ENCODE measurements at places on chromosomes 4 and X.

DNA sequence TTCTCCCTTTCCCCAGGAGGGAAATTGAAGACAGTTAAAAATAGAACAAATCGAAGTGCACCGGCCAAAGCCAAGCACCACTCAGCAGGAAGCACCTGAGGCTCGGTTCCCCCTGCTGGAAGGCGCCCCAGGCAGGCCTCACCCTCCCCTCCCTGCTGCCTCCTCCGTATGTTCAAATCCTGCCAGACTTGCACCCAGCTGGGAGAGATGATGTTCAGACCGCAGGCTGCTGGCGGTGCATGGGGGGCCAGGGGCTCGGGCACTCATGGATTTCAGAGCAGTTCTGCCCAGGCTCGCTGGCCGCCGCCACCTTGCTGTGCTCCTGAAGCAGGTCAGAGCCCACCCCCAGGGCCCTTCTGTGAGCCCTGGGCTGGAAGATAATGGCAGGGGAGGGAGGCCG is 91.4 kb downstream of the DCTD start:
- no peak for DNase-seq

DNA sequence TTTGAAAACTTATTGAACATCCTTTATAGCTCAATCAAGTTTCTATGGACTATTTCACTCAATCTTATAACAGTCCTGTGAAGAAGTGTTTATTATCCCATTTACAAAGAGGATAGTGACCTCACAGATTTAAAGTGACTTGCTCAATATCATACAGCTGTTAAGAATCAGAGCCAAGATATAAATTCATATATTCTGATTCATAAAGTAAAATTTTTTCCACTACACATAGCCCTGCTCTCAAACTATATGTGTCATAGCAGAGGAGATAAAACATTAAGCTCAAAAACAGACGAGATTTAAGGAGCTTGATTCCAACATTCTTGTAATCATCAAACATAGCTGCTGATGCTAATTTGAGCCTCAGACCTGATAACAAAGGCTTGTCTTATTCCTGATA is 226.8 kb downstream of the CAMK2D start:
- no peak for DNase-seq

- no peak for DNase-seq
These were observed 177.1 kb downstream of the SPANXN3 start for GRCh38 chrX:143340190-143340589.

GRCh38 chr4:105453550-105454205 is 20.2 kb downstream of the PPA2 start:
- no peak for DNase-seq

DNA sequence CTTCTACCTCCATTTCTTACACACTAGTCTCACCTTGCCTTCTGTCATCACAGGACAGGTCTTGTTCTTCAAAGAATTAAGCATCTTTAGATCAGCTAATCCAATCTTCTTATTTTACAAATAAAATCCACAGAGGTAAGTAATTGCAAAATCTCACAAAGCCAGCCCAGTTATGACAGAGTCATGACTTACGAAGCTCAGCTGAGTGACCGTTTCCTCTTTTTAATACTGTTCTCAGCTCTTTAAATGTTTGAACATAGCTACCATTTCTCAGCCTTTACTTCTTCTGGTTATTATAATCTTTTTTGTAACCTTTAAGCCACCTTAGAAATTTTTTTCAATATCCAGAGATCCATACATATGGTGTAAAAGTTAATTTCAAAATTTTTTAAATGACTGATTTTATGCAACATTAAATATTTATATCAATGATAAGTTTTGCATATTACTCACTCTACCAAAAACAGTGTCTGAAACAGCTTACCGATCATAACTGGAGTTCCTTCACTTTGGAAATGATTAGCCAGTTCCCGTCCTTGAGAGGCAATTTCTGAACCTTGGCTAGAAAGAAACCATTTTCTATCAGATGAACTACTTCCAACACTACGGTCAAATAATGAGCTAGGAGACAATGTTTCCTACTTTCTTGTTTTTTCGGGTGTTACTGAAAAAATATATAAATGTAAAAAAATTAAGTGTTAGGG is 8.8 kb downstream of the ANKRD37 start:
- DNase-seq = no peak

- DNase-seq = no peak
These were observed 210.4 kb upstream of the AFF2 start for GRCh38 chrX:148290041-148290440.

DNA sequence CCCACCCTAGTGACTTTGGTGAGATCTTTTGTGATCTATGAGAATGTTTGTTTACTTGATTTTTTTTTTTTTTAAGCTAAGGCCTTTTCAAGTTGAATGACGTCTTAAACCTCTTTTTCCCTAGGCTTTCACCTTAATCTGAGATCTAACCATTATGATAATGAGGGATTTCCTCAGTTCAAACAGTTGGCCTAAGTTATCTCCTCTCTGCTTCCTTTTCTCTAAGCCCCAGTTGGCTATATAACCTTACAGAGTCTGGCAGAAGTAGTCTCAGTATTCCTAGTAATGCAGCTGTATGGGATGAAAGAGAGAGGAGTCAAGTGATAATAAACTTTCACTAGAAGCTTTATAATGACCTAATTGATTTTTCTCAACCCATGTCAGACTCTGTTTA is 99.0 kb downstream of the STIM2 start:
- DNase-seq = no peak

DNA sequence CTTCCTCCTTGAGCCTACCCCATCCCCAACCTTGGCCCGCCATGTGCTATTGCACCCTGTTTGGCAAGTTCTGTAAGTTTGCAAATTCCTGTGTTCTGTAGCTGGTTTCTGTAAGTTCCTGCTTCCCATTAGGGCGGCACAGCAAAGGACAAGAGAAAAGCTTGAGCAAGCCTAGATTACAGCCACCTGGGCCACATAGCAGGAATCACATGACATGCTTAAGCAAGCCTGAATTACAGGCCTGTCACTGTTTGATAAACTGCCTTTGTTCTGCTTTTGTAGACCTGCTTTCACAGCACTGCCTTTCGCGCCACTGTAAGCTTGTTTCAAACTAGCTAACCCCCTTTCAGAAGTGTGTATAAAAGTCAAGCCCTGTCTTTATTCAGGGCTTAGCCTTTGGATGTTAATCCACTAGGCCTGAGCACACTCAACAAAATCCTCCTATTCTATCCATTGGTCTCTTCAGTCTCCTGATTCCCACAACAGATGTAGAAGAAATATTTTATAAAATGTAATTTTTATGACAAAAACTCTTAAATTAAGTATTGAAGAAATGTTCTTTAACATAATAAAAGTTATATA is 906.8 kb upstream of the NDST4 start:
- DNase-seq = peak; percentile 14

Data from AML-193 (cell line).